Activated CD4-positive, alpha-beta T cell treated with anti-CD3 and anti-CD28 coated beads, Interleukin-2, amount 50 U/mL, for 1 hour (primary cell): ENCODE measurements at places on chromosomes 1 and 21.

DNA sequence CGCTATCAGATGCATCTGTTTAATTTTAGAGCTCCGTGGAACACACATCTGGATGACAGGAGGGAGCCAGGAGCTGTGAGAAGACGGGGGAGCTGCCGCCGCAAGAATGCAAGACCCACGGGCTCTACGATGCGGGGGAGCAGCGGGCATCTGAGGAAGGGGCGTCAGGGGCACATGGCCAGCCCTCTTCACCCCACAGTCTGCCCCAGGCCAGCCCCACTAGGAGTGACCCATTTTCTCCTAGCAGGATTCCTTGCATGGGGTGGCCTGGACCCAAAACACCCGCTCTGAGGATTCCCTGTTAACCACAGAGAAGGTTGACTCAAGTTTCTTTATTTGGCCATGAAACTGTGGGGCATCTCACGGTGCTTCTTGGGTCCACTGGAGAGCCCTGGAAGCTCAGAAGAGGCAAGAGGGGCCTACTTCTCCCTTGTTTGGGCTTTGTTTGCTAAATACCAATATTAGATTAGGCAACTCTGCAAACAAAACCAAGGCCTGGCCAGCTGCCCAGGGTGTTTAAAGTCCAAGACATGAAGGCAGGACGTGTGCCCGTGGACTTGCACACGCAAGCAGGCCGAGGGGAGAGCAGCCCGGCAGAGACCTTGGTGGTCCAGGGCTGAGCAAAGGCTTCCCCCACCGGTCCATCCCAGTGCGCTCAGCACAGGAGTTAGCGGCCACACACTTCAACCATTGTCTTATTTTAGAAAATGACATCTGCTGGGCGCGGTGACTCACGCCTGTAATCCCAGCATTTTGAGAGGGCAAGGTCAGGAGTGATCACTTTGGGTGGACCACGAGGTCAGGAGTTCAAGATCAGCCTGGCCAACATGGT is 89.8 kb downstream of the DHRS3 start:
- DNase-seq, result no peak

GRCh38 chr1:163836481-163836880 is 514.7 kb downstream of the NUF2 start:
- no peak for DNase-seq

- DNase-seq, result no peak
Observed at GRCh38 chr1:108850929-108851328, 6.0 kb downstream of the AKNAD1 start.

- no peak for DNase-seq
Observed at GRCh38 chr1:36088265-36088576, 471 bp upstream of the ADPRS start.

DNA sequence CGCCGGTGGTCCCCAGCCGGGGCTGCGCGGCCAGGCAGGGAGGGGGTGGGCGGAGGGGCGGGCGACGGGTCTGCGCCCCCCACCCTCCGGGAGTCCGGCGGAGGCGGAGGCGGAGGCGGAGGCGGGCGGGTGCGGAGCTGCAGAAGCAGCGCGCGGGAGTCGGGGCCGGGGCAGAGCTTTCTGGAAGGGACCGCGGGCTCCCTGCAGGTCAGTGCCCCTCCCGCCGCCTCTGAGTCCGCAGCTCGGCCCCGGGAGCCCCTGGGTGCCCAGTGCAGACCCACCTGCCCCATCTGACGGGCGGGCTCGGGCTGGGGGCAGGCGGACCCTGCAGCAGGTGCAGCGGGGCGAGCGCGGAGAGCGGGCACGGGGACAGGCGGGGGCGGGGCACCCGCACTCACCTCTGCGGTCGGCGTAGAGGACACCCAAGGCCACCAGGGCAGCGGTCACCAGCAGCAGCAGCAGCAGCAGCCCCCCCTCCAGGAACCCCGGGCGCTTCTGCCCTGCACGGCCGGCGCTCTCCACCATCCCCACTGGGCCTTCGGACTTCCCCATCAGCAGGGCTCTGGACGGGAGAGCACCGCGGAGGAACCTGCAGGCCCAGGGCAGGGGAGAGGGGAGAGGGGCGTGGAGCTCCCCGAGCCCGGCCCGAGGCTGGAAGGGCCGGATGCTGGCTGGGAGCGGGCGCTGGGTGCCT is 3.7 kb downstream of the MMEL1 start:
- DNase-seq, result no peak

DNA sequence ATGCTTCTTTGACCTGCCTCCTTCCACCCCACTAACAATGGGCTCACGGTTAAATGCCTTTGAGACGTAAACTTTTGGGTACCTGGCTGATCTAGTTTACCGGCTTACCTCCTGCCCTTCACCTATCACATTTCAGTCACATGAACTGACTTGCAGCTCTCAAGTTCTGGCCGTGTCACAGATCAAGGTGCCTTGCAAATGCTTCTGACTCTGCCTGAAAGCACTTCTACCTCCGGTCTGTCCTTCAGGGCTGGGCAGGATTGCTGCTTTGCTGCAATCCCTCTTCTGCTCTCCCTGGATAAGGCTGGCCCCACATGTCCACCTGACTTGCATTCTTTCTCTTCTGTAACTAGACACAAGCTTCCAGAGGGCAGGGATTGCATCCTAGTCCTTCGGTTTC is 69.0 kb downstream of the GRIK1 start:
- no peak for DNase-seq

GRCh38 chr1:202067188-202067974 is 55.3 kb upstream of the GPR37L1 start:
- DNase-seq, result no peak

DNA sequence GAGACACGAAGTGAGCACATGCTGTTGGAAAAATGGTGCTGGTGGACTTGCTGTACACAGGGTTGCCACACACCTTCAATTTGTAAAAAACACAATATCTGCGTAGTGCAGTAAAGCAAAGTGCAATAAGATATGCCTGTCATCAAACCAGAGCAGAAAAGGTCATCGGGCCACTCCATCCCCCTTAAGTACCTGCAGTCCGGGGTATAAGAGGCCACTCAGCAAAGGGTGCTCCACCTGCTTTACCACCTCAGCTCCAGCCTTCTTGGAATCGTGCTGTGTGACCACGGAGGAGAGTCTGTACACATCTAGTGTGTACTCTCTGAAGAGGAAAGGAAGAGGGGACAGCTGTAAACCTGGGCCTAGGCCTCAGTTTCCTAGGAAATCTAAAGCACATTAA is 10.9 kb downstream of the YARS1 start:
- no peak for DNase-seq

DNA sequence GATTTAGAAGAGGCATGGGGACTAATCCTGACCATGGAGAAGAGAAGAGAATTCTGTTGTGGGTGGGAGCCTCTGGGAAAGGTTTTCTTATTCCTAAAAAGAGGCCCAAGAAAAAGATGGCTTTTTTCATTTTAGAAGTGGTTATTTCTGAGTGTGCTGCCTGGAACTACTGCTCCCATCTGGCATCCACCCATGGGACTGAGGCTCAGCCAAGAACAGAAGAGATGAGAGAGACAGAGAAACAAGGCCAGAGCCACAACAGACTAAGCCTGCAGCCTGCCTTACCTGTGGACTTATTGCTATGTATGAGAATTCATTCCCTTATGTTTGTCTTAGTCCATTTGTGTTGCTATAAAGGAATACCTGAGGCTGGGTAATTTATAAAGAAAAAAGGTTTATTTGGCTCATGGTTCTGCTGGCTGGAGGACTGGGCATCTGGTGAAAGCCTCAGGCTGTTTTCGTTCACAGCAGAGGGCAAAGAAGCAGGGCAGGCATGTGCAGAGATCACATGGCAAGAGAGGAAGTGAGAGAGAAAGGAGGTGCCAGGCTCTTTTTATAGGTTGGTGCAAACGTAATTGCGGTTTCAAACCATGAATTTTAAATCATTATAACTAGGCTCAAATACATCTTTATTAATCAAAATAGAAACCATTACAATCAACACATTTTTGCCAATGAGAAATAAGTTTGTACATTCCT is 57.5 kb upstream of the PRDM2 start:
- DNase-seq, result no peak

DNA sequence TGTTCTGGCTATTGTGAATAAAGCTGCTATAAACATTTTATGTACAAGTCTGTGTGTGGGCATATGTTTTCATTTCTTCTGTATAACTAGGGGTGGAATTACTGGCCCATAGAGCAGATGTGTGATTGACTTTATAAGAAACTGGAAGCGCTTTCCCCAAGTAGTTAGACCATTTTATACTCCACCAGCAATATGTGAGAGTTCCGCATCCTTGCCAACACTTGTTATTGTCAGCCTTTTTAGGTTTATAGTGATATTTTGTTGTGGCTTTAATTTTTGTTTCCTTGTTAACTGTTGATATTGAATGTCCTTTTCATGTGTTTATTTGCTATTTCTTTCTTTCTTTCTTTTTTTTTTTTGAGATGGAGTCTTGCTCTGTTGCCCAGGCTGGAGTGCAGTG is 9.4 kb downstream of the MAN1C1 start:
- DNase-seq, result no peak

- no peak for DNase-seq
Observed at GRCh38 chr1:17870679-17871078, 115.5 kb downstream of the ACTL8 start.

GRCh38 chr1:248805876-248806275 is 19.8 kb downstream of the SH3BP5L start:
- no peak for DNase-seq

- DNase-seq, result no peak
Observed at GRCh38 chr1:12185036-12185917, 18.5 kb downstream of the TNFRSF1B start.

DNA sequence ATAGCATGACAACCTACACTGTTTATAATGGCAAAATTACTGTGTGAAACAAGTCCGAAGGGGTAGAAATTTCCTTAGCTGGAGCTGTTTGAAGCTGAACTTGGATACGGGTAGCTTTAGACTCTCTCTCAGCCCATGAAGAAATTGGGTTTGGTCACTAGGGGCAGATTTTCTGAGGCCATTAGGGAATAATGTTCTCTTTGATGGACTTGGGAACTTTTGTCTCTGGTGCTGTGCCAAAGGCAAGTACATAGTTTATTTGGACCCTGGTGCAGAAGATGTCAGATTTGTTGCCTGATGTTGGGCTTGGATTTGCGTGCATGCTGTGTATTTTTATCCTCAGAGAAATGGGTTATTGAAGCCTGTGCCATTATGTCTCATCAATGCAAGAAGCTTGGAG is 109.6 kb downstream of the VPS13D start:
- no peak for DNase-seq

DNA sequence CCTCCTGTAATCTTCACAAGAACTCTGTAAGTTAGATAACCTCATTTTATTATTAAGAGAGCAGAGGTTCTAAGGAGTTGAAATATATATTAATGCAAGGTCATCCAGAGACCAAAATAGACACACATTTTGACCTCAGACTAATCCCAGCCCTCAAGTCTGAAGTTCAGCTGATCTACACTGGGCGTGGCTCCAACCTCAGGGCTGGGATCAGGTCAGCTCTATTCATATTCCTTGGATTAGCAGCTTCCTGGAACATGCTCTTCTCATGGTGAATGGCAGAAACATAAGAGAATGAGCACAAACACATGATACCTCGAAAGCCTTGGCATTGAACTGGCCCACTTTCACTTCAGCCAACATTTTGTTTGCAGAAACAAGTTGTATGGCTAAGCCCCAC is 200.8 kb upstream of the ST6GALNAC5 start:
- DNase-seq, result no peak

- DNase-seq, result no peak
Observed at GRCh38 chr1:216710055-216710454, 13.2 kb downstream of the ESRRG start.

GRCh38 chr21:45299026-45299863 is 11.6 kb upstream of the POFUT2 start:
- DNase-seq, result no peak

GRCh38 chr1:85838238-85838637 is 130.0 kb upstream of the ZNHIT6 start:
- DNase-seq, result no peak

DNA sequence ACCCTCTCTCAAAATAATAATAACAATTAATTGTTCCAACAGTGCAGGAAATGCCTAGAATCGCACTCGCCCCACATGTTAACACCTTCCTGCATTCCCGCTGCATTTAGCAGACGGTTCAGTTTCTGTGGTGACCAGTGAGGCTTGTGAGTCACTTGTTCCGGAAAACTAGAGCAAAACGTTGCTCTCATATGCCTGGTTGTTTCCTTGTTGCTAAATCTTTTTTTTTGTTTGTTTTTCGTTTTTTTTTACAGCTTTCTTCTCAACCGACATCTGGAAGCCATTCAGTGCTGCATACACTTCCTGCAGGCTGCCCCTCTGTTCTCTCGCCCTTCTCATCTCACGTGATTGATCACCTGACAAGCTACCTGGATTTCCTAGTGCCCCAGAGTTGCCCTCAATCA is 56.9 kb upstream of the TMPRSS2 start:
- no peak for DNase-seq

DNA sequence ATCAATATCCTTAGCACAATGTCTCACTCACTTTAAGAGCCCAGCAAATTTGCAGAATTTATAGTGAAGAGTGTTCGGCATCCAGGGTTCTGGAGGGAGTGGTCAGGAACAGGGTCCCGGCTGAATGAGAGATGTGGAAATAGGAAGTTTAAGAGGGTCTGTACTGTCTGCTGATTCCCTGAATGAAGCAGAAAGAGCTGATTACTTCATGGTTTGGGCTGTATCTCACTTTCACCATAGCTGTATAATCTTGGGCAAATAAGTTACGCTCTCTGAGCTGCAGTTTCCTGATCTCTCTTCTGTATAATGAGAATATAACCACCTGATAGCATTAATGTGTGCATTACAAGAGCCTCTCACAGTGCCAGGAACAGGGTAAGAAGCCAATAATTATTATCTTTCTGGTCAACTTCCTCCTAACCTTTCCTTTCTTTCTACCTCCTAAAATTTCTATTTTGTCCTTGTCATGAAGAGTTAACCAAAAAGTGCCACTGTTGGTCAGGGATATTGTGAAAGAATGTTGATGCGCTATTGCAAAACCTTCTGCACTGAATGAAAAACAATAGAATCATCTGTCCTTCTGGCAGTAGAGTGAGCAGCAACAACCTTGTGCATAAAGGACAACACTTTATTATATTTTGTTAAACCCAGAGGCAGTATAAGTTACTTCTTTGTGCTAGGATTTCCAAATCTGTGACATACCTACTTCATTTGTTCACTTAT is 14.7 kb upstream of the PTGFR start:
- DNase-seq, result no peak

DNA sequence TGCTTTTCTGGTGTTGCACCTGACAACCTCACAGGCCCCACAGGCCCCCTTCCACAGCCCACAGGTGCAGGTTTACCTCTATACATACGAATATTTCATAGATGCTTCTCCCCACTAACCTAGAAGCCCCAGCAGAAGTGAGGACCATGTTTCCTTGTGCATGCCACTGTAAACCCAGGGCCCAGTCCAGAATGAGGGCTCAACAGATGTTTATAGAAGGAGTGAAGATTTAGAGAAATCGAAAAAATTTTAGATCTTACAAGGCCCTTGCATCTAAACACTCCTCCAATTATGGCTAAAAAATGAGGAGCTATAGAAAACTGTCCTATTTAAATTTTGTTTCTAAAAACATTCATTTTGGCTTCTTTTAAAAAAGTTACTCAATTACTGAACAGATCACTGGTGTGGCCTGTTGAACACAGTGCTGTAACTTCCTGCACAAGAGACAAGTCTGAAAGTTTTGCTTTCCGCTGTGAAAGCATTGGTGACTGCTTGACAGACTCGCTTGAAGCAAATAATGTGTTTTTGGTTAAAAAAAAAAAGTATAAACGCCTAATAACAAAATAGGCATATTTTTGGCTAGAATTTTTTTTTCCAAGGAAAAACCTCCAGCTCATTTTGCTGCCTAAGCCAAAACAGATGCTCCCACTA is 1.2 kb downstream of the ABCB10 start:
- no peak for DNase-seq
